Non-pigmented ciliary epithelial cell (primary cell): ENCODE measurements at places on chromosomes 13 and 19.

- no peak for DNase-seq
Observed at GRCh38 chr19:28878862-28879566, 333.9 kb downstream of the UQCRFS1 start.

- DNase-seq, result no peak
Observed at GRCh38 chr13:103996733-103997132, 930.5 kb upstream of the SLC10A2 start.

- DNase-seq, result no peak
Observed at GRCh38 chr13:46062185-46062584, 9.6 kb upstream of the ZC3H13 start.

DNA sequence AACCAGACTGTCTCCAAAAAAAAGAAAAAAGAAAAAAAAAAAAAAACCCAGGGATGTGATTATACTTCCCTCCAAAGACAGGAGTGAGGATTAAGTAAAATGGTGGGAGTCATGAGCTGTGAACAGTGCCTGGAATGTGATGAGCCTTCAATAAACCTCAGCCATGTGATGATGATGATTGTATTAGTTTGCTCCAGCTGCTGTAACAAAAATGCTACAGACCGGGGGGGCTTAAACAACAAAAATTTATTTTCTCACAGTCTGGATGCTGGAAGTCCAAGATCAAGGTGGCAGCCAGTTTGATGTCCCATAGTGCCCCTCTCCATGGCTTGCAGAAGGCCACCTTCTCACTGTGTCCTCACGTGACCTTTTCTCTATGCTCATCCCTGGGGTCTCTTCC is 8.9 kb upstream of the PVR start:
- no peak for DNase-seq

GRCh38 chr13:108086678-108087077 is 128.7 kb downstream of the LIG4 start:
- no peak for DNase-seq

- DNase-seq, result peak; percentile 46
Observed at GRCh38 chr19:13093407-13094105, 9.1 kb downstream of the LYL1 start.

DNA sequence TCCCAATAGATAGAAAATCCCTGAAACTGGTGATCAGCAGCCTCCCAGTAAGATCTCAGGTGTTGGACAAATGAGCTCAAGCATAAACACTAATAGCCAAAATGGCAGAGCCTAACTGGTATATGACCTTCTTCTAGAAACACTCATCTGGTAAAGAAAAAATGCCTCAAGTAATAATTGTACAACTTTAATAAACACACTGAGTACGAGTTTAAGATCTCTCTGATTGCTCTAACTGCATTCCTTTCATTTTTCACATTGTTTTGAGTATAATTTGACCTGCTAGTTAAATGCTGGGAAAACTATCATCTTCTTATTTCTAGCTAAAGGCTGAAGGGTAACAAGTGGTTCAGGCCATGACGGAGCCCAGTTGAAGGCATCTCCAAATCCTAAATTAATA is 2009.5 kb upstream of the PCDH20 start:
- no peak for DNase-seq

DNA sequence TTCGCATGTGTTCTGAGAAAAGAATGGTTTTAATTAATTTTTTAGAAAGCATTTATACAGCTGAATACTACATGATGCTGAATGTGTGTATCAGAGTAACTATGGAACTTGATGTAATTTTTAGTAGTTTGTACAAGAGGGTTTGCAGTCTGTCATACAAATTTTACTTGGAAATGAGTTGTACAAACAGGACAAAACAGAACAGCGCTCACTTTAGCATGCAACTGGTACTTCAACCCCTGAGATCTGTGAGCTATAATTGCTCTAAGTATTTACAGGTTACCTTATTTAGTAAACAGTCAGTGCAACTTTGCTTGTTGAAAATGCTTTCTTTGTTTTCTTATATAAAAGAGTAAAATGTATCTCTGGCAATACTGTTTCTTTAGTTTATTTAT is 706 bp downstream of the TNFRSF19 start:
- no peak for DNase-seq

GRCh38 chr19:53909471-53910169 is 542 bp downstream of the CACNG7 start:
- no peak for DNase-seq

DNA sequence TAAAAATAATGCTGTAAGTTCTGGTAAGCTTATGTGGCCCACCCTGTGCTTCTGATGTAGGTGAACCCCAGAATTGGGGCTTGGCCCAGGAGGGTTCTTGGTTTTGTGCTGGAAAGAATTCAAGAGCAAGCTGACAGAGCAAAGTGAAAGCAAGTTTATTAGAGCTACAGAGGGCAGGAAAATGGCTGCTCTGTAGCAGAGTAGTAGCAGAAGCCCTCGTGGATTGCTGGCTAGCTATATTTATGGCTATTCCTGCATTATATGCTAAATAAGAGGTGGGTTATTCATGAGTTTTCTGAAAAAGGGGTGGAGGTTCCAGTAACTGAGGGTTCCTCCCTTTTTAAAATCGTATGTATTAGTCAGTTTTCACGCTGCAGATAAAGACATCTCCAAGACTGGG is 20.6 kb upstream of the ZNF599 start:
- DNase-seq, result no peak
